ENCODE measurements at places on chromosomes 3 and 15.

DNA sequence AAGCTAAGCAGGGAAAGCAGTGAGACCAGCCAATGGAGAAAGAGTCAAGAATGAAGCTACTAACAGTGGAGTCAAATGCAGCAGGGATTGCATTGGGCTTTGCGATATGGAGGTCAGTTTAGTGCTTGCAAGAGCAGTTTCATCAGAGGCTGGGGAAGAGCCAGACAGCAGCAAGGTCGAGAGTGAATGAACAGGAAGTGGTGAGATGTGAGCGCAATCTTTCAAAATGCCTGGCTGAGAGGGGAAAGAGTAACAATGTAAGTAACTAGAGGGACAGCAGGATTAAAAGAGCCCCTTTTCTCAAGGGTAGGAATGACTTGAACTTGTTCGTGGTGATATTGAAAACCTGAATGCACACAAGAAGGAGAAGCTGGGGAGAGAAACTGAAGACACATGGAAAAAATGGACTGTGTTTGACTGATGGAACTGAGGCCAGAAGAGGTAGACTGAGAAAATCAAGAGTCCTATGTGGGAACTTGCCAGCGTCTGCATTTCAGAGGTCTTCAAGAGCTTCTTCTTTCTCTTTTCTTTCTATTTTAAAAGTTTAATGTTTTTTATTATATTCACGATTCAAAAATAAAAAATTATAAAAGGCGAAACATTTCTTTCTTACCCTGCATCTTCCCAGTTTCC, 30.6 kb upstream of the GPR160 start:
- no peak for DNase-seq

GRCh38 chr3:36206956-36207580, 173.2 kb upstream of the STAC start:
- DNase-seq, result no peak

GRCh38 chr3:17865631-17866030, 123.2 kb upstream of the TBC1D5 start:
- no peak for DNase-seq

GRCh38 chr15:62925875-62926274, 116.7 kb upstream of the TPM1 start:
- no peak for DNase-seq

DNA sequence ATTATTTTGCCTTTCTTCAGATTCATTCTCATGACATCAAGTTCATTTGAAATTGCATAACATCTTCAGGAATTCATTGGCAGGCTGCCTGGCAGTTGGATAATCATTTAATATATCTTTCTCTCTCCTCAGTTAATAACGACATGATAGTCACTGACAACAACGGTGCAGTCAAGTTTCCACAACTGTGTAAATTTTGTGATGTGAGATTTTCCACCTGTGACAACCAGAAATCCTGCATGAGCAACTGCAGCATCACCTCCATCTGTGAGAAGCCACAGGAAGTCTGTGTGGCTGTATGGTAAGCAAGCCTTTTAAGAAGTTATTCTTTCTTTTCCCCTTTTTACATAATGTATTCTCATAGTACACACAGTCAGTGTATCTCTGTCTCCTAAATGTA, 38.2 kb downstream of the TGFBR2 start:
- peak; percentile 53 for DNase-seq

DNA sequence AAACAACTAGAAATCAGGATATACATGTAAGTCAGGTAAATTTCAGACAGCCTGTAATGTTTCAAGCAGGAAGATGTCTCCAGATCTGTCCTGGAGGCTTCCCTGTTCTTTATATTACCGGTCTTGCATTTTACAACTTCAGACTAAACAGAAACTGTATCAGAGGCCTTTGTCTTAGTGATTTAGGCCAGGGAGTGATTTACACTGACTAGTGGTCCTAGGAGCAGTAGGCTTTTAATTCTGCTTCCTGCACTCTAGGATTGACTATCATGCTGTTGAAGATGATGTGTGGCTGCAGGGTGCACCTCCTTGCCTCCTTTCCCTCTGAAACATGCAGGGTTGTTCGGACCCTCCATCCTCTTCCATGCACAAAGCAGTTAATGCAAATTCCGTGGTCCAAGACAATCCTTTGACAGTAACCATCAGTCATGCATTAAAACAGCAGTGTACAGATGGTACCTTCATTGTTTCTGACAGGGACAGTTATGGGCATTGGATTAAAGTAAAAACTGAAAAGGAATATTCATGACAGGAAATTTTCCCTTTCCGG, 27.6 kb downstream of the CHRNA7 start:
- no peak for DNase-seq

GRCh38 chr3:141151439-141151838, 80.2 kb upstream of the PXYLP1 start:
- DNase-seq, result no peak

- no peak for DNase-seq
Measured at GRCh38 chr3:57143886-57144459, 21.2 kb downstream of the IL17RD start.
